ENCODE measurements at places on chromosomes 11 and 22.

- no peak for DNase-seq
These were observed 922 bp upstream of the CSNK1E start for GRCh38 chr22:38317995-38318715.

DNA sequence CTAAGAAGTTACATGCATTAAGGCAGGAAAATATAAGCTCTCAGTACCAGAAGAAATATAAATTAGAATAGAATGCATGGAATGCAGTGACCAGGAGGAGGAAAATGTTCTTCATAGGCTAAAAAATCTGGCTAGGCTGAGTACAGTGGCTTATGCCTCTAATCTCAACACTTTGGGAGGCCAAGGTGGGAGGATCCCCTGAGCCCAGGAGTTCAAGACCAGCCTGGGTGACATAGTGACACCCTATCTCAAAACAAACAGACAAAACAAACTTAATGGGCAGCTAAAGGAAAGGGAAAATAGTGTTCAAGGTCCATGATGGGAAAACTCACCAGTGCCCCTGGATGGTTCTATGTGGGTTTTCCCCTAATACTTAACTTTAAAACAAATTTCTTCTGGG is 78.3 kb upstream of the RASSF10 start:
- DNase-seq = no peak

DNA sequence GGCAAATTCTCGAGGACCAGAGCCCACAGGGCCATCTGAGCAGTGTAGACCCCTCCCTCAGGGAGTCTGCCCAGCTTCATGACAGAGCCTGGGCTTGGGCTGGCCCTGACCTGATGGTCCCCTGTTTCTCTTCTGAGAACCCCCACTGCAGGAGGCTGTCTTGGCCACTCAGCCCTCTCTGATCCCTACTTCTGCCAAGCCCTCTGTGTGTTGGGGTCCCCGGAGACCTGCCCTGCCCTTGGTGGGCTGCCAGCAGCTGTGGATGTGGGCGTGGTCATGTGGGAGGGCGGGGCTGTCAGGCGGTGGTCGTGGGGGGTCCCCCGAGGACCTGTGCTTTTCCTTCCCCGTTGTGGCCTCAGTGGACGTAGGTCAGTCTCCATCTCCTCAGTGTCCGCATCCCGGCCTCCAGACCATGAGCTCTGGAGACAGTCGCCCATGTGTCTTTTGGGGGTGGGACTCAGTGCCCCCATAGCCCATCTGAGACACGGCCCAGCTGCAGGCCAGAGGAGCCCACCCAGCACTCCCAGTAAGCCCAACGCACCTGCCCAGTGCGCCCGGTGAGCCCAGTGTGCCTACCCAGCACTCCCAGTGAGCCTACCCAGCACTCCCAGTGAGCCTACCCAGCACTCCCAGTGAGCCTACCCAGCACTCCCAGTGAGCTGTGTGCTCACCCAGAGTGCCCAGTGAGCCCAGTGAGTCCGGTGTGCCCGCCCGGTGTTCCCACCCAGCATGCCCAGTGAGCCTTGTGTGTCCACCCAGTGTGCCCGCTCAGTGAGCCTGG is 409.2 kb downstream of the TBC1D22A start:
- no peak for DNase-seq

DNA sequence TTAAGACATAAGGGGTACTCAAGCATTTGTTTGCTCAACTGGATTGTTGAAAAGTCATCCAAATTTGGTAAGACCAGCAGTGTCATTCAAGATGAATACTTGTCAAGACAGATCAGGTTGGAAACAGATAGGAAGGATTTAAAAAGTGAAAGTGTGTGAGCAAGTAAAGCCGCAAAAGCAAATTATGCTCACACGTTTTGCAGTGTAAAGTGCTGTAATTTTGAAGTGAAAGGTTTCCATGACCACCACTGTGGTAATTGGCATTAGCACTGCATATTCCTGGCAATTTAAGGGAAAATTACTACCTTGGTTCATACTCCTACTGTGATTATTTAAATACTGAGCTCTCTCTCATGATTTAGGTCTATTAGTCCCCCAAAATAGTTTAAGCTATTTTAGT is 704.1 kb upstream of the CCDC179 start:
- DNase-seq = no peak

DNA sequence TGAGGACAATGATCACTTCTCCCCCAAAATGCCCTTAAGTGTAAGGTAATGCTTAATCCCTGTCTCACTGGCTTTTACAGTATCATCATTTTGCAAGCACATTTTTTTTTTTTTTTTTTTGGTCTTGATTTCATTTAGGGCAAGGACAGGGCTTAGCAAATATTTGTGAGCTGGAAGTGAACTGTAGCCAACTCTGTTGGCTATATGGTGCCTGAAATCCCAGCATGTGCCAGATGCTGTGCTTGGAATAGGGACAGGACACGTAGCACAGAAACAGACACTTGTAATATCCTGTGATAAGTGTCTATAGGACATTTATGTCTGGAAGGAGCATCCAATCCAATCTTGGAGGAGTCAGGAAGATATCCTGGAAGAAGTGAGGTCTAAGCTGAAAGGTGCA is 198.3 kb downstream of the NAV2 start:
- no peak for DNase-seq

GRCh38 chr22:25362215-25362882 is 142.9 kb downstream of the CRYBB2 start:
- peak; percentile 86 for DNase-seq

DNA sequence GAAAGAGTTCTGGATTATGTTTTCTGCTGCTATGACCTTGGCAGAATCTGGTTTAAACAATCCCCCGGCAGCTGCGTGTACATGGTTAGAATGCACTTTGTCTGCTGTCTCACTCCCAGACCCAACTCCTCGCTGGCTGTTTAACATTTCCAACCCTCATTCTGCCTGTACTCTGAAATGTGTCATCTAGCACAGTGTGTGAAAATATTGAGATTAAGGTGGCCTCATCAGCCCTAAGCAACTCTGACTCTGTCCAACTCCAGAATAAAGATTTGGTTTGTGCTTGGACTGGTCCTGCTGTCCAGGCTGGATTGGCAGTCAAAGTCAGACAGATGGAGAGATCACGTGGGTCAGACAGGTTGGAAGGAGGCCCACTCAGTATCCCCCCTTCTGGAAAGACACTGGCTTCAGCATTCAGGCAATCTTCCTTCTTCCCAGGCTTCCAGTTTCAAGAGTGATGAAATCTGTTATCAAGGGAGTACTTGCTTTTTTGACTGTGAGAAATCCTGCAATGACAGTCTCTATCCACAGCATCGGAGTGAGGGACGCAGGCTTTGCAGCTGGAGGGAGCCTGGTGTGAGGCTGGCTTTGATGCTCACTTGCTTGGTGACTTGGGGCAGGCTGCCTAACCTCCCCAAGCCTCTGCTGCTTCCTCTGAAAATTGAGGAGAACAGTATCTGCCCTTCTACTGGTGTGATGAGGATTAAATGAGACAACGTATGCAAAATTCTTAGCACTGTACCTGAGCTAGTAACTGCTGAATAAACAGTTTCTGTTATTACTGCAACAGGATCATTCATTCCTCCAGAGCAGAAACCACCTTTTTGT is 29.8 kb downstream of the ABTB2 start:
- DNase-seq = no peak

GRCh38 chr11:130220311-130221035 is 60.9 kb downstream of the ST14 start:
- no peak for DNase-seq

- DNase-seq = no peak
These were observed 34.8 kb downstream of the EFCAB6 start for GRCh38 chr22:43777286-43777685.

- DNase-seq = no peak
These were observed 369.5 kb downstream of the AASDHPPT start for GRCh38 chr11:106446955-106447354.

- no peak for DNase-seq
These were observed 7.8 kb upstream of the POLR3H start for GRCh38 chr22:41551877-41552582.

DNA sequence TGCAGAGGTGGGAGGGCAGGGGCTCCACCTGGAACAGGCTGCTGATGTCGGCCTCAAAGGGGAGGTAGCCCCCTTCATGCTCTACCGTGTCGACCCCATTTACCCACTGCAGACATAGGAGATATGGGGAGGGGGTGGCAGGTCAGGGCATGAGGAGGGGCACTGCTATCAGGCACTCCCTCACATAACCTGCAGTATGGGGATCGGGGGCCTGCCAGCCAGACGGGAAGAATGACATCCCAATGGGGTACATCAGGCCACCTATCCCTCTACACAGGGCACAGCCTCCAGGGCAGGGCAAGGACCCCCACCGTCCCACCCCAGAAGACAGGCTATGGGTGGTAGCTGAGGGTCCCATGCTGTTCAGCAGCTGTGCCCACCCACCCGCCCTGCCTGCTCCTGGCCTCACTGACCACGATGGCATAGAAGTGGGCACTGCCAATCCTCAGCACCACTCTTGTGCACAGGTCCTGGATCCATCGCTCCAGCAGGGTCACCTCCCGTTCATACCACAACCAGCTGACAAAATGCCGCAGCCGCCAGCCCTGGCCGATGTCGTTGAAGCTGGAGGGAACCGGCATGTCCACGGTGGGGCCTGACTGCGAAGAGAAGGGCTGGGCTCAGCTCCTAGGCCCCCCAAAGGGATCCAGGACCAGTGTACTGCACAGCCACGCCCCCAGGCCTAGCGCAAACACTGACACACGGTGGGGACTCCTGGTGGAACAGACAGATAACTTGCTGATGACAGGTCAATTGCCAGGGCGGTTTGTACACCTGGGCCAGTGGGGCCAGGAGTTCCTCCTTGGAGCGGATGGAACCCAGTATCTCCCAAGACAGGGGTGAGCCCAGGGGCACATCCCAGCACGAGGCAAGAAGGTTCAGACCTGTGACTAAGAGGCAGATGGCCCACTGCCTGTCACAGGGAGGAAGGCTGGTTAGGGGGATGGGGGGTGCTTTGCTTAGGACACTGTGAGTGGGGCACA is 24.1 kb downstream of the RGL4 start:
- DNase-seq = no peak

DNA sequence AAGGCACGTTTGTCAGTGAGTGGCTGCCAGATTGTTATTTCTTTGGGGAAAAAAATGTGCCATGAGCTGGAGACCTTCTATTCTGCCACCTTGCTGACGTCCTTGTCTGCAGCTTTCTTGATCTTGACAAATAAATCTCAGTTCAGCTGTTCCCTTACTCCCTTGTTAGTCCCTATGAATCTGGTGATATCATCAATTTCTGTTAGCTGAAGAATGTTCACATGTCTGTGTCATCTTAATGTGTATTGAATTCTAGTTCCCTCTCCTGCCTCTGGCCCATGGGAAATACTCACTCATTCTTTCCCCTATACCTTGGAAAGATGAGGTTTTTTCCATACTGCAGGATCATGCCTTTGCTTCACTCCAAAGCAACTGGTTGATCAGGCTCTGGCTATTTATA is 649.9 kb upstream of the API5 start:
- no peak for DNase-seq

DNA sequence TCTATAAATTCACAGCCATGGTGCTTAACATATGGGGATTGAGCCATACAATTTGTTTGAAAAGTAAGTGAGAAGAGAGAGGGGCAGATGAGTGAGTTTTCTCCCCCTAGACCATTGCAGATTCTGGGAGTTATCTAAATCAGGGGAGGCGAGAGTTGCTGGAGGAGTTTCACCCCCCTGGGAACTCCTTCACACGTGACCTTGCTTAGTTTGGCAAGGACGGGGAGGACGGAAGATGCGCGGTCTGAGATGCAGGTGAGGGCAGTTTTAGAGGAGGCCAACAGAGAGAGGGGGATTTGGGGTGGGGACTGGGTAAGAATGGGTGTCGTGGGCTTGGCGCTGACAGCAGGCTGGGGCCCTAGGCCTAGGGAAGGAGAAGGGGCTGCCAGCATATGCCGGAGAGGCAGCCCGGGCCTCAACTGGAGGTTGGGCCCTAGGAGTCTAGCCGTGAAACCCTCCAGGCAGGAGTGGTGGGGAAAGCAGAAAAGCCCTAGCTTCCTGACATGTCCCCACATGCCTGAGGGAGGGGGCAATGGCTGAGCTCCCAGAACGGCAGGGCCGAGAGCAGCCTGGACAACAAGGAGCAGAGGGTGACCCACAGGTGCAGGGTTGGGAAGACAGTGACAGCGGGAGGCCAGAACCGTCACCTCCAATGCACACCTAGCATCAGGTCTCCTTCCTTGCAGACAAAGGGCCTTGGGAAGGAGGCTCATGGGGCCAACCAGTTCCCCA is 63.9 kb downstream of the ELFN2 start:
- DNase-seq = no peak

GRCh38 chr22:31098632-31099110 is 8.7 kb downstream of the SELENOM start:
- peak; percentile 90 for DNase-seq

GRCh38 chr11:119530509-119530908 is 107.5 kb upstream of the THY1 start:
- peak; percentile 23 for DNase-seq

DNA sequence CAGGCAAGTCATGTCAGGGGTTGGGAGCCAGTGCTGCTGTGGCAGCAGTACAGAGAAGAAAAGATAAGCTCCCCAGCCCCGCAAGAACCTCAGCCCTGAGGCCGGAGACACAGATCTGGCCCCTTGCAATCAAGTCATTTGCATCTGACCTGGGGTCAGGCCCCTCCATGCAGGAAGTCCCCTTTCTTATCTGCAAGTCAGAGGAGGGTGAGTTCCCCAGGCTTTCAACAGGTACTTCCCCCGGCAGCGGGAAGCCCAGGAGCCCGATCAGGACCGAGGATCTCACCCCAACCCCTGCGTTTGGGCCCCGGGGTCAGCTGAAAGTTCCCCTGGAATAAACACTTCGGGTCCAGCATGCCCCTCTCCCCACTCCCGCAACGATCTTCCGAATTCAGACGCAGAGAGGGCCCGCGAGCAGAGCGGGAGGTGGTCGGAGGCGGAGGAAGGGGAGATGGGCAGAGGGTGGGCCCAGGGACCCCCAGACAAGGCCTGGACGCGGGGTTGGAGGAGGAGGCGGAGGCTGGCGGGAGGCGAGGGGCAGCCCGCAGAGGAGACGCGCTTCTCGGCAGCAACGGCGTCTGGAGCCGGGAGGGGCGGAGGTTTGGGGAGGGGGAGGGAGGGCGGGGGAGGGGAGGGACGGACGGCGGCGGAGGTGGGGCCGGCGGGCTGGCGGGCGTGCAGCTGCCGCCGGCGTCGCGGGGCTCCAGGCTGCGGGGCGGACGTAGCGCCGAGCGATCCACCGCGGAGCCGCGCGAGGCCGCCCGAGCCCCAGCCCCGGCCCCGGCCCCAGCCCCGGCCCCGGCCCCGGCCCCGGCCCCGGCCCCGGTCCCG is at the start of gene TSPAN18:
Gene TSPAN18, plus strand, starts transcription at position 680 of the 831 bp plus-strand sequence. CDS start 179,455 bp downstream, outside the sequence.
- DNase-seq = peak; percentile 87

- no peak for DNase-seq
These were observed 123.6 kb downstream of the ARL14EP start for GRCh38 chr11:30446520-30446919.

DNA sequence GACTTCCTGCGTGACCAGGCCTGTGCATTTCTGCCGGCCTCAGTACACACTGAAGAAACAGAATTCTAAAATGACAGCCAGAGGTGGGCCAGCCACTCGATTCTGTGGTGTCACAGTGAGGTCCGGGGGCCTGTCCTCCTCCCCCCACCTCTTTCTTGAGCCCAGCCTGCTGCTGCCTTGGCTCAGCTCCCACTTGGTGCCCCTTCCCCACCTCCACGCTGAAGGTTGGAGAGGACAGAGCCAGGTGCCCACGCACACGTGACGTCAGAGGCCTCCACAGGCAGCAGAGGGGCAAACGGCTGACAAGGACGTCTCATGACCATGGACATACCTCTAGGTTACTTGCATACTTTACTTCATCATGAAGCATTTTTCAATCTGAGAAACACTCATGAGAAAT is 78.0 kb upstream of the SHANK2 start:
- no peak for DNase-seq
